SK-N-DZ (cell line): ENCODE measurements at places on chromosomes 3 and 15.

DNA sequence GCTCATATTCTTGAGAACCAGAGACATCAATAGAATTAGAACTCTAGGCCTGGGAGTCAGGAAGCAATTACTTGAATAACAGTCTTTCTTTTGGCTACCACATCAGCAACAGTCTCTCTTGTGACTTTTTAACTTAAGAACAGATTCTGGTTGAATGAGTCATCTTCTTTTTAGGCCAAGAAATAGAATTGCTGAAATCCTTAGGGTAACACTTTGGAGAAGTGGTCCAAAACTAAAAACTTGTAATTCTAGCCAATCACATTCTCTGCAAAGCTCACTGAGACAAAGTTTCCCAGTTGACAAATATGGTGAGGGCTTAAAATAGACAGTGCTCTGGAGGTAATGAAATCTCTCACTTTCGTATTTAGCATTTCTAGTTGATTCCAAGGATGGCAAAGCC is 238.0 kb downstream of the SHOX2 start:
- no peak for DNase-seq

DNA sequence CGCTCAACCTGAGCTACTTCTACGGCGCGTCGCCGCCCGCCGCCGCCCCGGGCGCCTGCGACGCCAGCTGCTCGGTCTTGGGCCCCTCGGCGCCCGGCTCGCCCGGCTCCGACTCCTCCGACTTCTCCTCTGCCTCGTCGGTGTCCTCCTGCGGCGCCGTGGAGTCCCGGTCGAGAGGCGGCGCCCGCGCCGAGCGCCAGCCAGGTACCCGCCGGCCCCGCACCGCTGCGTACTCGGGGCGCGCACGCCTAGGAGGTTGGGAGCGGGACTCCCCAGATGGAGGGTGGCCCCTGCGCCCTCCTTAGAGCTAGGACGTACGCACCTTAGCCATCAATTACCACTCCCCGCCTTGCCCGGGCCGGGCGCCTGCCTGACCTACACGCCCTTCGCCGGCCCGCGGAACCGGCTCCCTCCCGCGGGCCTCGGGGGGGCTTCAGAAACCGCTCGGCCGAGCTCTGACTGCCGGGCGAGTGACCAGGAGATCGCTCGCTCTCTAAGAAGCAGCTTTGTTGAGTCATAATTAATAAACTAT is 466 bp downstream of the NFKBIZ start:
- peak; percentile 37 for DNase-seq

DNA sequence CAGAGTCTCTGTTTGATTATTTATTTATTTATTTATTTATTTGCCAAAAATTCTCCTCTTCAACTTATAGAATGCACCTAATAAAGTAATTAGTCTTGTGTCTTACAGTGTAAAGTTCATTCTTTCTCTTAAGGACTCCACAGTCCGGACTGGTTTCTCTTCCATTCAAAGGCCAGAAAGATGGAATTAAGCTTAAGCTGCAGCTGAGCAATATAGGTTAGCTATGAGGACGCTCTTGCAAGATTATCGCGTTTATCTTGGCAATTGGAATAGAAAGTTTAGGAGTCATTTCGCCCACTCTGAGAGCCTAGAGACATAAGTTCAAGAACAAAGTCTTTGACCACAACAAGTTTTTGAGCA is 15.0 kb downstream of the TAGLN3 start:
- DNase-seq, result no peak

DNA sequence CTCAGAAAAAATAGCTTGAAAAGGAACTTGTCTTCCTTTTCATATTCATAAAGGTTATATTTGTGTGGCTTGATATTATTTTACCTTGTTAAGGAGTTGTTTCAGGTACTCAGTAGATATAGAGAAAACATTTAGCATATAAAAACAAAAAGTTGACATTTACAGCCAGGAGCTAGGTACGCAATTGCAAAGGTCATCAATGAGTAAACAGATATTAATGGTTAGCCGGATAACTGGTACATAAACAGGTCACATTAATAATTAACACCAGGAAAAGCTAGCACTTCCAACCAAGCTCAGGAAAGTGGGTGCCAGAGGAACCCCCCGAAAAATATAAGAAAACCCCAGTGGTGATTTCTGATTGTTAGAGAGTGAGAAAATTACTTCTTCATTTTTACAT is 146.6 kb upstream of the NR2F2 start:
- DNase-seq, result no peak

DNA sequence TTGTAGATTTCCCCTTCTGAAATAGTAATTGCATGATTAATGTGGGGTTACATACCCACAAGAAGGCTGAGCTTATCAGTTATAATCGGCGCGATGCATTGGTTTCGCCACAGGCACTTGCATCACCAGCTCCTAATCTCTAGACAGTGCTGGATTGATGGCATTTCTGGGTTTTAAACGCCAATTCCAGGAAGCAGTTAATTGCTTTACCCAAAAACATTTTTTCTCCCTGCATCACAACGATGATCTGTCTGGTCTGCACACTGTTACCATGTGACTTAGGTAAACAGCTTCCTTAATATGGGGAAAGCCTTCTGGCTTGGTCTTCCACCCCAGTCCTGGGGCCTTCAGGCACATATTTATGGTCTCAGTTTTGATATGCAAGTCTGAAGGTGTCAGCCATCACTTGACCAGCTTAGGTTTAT is 70.0 kb upstream of the HEG1 start:
- DNase-seq, result peak; percentile 51

DNA sequence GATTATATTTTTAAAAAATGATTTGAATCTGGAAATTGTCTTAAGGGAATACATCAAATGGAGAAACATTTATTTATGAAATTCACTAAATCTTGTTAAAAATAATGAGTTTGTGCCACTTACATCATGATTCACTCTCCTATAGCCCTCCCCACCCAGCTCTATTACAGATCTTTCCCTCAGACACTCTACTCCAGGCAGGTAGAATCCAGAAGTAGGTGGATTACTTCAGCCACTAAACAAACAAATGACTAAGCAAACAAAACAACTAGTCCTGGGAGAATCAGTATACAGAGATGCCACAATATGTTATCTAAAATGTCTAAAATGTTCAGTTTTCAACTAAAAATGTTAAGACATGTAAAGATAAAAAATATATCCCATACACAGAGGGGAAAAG is 608.1 kb upstream of the UBE2E2 start:
- no peak for DNase-seq

DNA sequence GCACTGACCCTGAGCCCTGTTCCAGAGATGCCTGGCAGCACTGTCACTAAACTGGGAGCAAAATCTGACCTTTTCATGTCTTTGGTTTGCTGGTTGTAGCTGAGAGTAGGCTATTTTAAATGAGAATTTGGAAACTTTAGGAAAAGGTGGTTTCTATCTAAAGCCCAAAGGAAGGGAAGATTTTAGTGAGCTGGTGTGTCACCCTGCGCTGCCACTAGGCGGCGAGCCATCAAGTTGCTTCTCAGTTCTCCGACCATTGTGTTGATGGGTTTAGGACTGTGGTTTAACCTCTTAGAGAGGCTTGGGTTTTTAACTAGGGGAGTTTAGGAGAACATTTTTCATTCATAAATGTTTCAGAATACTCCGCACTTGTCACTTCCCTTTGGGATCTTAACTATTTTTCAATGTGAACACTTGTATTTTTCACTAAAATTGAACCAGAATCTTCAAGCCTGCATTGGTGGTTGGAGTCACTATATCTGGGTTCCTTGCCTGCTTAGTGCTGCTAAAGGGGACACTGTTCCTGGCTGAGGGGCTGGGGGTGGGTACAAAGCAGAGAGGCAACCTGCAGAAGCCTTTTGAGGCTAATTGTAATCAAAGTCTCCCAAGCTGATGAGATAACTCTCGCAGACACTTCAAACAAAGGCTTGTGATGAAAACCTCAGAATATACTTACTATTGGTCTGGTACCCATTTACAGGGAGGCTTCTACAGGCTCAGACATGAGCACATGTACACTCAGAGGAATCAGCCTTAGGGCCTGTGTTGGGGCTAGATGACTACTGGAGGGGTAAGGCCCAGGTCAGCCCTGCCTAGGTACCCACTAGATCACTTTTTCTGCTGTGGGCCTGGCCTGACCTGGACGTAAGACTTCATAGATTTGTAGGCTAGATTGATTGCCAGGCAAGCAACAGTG is 16.8 kb downstream of the EXOSC7 start:
- no peak for DNase-seq

GRCh38 chr15:51801391-51801835 is 28.0 kb upstream of the TMOD3 start:
- peak; percentile 80 for DNase-seq

DNA sequence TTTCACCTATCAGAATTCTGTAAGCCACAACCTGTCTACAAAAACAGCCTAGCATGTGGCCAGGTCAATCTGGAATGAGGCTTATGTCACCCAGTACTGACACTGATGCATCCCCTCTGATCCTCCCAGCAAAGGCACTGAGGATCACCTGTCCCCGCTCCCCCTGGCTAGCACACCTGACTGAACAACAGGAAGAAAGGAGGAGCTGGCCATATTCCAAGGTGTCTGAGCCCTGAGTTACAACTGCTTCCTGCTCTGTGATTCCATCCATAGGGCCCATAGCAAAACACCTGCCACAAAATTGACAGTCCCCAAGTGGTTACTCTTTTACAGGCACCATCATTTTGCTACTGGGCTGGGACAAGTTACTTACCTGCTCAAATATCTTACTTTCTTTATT is 555.5 kb upstream of the CFAP20DC start:
- DNase-seq, result no peak

GRCh38 chr3:52076896-52077780 is 20.8 kb upstream of the DUSP7 start:
- DNase-seq, result no peak

DNA sequence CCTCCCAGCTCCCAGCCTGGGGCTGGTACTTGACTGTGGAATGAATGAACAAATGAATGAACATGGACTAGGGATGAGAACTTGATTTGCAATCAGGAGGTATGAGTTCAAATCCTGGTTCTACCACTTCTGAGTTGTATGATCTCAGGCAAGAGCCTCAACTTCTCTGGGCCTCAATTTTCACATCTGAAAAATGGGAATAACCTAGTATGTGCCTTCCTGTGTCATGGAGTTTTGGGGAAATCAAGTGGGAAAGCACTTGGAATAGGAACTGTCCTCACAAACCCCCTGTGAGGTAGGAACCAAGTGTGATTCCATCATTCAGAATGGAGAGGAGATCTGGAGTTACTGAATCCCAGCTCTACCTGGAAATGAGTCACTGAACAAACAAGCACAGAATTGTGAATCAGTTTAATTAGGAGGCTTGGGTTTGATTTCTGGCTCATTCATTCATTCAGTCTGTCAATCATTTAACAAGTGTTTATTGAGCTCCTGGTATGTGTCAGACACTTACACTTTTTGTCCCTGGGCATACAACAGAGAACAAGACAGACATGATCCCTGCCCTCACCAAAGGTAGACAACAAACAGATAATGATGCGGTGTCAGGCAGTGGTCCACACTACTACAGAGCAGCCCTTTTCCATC is 29.7 kb downstream of the DNASE1L3 start:
- DNase-seq, result no peak

DNA sequence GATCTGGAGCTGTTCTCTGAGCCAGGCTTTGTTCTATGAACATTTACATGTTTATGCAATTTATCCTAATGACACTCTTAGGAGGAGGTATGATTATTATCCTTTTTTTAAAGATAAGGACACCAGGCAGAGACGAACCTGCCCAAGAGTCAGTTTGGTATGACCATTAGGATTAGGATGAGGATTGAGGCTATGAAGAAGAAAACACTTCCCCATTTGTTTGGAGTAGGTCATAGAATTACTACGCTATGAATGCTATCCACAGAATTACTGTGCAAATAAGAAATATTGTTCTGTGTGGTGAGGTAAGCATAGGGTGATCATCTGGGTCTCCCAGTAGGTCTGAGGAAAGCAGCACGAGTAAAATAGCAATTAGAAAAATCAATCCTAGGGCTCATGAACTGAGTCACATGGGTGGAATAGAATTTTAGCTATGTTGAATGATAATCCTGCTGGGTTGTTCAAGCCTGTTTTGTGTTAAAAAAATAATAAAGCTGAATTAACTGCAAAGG is 23.9 kb downstream of the EIF4E3 start:
- no peak for DNase-seq

GRCh38 chr3:182979674-182980191 is 605 bp downstream of the DCUN1D1 start:
- peak; percentile 41 for DNase-seq

GRCh38 chr15:56199038-56199437 is 44.6 kb downstream of the RFX7 start:
- no peak for DNase-seq

GRCh38 chr3:188082450-188082849 is 71.5 kb upstream of the LPP start:
- DNase-seq, result no peak

DNA sequence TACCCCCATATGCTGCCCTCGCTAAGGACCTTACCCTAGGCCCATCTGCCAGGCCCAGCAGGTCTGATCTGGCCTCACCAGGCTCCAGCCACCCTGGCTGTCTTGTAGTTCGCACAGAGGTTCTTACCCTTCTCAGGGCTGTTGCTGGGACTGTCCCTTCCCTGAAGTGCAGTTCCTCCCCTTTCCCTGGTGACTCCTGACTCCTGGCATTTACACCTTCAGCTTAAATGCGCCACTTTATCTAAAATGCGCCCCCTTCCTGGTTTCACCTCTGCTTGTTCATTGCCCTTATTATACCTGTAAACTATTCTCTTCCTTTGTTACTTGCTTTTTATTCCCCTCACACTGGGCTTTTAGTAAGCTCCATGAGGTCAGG is 835 bp upstream of the TTLL3 start:
- peak; percentile 35 for DNase-seq

GRCh38 chr3:136703429-136703828 is 48.7 kb downstream of the STAG1 start:
- DNase-seq, result no peak

- no peak for DNase-seq
These were observed 44.4 kb downstream of the MUC20 start for GRCh38 chr3:195764961-195765706.

DNA sequence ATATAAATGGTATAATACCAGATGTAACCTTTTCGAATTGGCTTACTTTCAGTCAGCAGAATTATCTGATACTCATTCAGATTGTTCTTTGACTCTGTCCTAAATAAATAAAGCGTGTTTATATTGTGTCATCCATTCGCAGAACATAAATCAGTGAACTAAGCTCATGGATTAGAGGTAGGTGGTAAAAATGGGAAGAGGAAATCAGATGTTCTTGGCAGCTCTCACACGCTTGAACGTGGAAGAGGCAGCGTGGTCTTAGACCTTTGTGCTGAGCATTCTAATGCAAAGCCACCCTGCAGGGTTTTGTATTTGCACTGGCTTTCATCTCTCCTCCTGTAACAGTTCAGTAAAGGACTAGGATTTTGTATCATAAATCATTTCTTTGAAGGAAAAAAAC is 441.4 kb downstream of the GABRG3 start:
- no peak for DNase-seq
